ENCODE measurements at places on chromosomes 5 and 9.

GRCh38 chr9:117927354-117927753 is 223.2 kb downstream of the TLR4 start:
- DNase-seq: no peak

GRCh38 chr5:135535820-135536801 is at the start of gene NEUROG1:
NEUROG1 (minus strand) TSS chr5:135535964; CDS start chr5:135535690, 274 bp downstream.
- DNase-seq: no peak

- no peak for DNase-seq
These were observed 63.1 kb upstream of the DEPDC1B start for GRCh38 chr5:60763061-60763460.

GRCh38 chr5:177484902-177485549 is 11.6 kb upstream of the DBN1 start:
- no peak for DNase-seq

GRCh38 chr5:109192027-109192426 is 217.7 kb downstream of the PJA2 start:
- no peak for DNase-seq

DNA sequence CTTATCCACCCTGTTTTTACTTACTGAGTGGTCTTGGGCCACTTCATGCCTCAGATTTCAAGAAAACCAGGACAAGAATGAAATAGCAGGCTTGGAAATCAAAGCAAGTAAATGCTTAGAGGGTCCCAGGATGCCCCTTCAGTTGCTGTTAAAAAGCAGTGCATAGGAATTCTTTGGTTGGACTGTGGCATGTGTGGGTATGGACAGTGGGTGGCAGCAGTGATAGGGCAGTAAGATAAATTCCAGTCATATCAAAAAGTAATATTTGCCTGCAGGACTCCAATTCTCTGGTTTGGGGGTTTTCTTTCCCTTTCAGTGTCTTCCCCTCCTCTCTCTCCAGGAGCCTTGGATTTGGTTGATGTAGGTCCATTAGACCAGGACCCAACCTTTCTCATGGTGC is 306.7 kb upstream of the CLINT1 start:
- DNase-seq: no peak

Data from cortex of kidney (tissue), 1 donor.